GM13976 (cell line): ENCODE measurements at places on chromosomes 6 and 20.

- DNase-seq: no peak
Measured at GRCh38 chr20:5400164-5400762, 83.5 kb upstream of the PROKR2 start.

DNA sequence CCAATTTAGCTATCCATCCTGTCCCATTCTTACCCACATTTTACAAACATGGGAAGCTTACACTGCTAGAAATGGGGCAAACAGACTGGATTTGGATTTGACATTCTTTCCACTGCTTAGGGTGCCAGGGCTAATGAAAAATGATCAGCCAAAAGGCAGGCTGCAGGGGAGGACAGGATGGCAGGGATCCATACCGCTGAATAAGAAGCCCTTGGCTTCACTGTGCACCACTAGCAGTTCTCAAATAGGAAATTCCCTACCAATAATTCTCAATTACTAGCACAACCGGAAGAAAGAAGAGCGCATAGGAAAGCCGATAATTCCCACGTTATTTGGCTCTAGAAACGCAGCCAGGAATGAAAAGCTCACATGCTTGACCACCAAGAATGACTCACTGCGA is 73.1 kb downstream of the NDUFAF5 start:
- no peak for DNase-seq

- no peak for DNase-seq
Measured at GRCh38 chr6:29230666-29231065, 60.0 kb downstream of the OR2J2 start.

- DNase-seq: no peak
Measured at GRCh38 chr20:14925300-14925699, 587.9 kb upstream of the FLRT3 start.

DNA sequence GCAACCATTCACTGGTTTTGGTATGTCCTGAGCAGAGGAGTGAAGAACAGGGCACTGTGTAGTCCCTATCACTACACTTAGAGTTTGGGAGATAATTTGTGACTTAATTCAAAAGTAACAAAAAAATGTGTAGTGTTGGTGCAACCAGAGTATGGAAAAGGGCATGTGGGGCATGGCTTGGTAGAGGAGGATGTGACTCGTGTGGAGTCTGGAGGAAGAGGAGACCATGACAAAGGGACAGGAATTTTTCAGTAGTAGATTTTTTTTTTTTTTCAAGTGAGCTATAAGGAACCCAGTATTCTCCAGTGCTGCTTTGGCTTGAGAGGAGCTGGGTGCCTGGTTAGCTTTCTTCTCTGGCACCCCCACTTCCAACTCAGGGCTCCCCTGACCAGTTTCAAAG is 5.1 kb downstream of the MTRES1 start:
- no peak for DNase-seq

DNA sequence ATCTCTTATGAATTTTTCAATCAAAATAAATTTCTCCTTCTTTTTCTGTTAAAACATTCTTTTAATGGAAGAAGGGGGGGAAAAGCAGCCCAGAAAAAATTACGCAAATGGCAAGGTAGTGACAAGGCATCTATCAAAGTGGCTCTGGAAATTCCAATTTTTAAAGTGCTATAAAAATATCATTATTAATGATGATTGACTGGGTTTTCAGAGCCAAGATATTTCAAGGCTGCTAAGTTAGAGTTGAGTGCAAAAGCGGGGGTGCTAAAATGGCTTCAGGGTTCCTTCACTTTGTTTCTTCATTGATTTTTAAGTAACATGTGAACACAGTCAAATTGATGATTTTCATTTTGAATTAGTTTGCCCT is 171.6 kb upstream of the CITED2 start:
- DNase-seq: no peak

- DNase-seq: peak; percentile 37
Measured at GRCh38 chr6:99334526-99335127, 14.8 kb downstream of the FAXC start.

DNA sequence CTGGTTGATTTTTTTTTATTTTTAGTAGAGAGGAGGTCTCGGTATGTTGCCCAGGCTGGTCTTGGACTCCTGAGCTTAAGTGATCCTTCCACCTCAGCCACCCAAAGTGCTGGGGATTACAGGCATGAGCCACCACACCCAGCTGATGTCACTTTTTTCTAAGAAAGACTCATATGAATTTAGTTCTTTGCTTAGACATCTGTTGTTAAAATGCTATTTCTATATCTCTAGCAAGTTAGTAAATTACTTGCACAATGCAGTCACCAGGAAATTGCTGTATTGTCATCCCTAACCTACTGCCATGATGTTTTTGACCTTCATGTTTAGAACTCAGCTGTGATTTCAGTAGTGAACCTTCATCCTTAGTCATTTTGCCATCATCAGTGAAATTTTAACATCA is 5.7 kb downstream of the KDM1B start:
- no peak for DNase-seq

- DNase-seq: no peak
Measured at GRCh38 chr6:142045380-142046278, 87.1 kb upstream of the GJE1 start.

GRCh38 chr6:36123270-36124139 is 6.8 kb upstream of the MAPK13 start:
- DNase-seq: peak; percentile 80

DNA sequence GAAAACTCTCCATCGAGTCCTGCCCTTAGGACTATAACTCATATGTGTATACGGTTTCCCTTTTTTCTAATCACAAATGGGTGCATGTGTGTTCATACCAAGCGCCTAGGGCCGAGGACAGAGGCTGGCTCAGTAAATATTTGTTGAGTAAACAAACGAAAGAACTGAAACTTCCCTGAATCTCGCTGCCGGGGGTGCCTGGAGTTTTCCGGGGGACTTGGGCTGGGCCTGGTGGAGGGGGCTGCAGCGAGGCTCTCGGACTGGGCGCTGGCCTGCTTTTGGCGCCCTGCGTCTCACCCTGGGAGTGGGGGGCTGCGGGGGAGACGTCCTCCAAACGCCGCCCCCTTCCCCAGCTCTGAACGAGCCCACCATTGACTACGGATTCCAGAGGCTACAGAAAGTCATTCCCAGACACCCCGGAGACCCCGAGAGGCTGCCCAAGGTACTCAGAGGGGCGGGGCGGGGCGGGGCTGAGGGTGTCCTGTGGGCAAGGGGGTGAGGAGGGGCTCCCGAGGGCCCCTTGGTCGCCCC is 49.0 kb downstream of the CPXM1 start:
- no peak for DNase-seq

- DNase-seq: peak; percentile 45
Measured at GRCh38 chr6:117976030-117976651, 69.1 kb downstream of the SLC35F1 start.

DNA sequence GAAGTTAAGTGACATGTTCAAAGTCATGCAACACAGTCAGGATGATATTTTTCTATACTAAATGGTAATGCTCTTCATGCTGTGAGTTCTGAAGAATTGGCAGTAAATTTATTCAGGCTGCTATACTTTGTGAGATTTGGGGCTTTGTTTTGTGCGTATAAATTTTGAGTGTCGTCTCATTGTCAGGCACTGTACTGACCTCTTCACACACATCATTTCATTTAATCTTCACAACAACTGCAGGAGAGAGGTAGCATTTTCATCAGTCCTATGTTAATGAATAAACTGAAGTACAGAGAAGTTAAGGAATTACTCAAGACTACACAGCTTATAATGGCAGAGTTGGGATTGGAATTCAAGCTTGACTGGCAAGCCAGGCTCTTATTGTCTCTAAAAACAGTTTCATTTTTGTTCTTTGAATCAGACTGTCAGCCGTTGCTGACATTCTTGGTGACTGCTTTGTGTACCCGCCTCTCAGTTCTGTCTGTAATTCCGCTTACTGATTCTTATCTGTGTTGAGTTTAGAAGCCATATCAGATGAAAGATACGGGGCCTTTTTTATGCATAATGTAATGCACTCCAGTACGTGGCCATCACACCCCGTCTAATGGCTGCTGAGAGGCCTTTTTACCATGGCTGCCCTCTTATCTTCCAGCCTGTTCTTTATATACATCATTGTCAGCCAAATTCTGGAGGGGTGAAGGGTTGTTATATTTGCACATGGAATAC is 274.9 kb downstream of the UTRN start:
- no peak for DNase-seq

DNA sequence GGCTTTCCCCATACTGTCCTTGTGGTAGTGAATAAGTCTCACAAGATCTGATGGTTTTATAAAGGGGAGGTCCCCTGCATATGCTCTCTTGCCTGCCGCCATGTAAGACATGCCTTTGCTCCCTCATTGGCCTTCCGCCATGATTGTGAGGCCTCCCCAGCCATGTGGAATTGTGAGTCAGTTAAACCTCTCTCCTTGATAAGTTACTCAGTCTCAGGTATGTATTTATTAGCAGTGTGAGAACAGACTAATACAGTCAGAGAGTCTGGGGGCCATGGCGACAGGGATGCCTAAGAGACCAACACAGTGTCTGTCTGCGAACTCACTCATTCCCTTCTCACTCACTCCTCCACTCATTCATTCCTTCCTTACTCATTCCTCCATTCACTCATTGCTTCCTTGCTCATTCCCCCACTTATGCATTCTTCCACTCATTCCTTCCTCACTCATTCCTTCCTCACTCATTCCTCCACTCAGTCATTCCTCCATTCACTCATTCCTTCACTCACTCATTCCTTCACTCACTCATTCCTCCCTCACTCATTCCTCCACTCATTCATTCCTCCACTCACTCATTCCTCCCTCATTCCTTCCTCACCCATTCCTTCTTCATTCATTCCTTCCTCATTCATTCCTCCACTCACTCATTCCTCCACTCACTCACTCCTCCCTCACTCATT is 137.5 kb upstream of the AGPAT4 start:
- no peak for DNase-seq

- DNase-seq: no peak
Measured at GRCh38 chr20:24102290-24102689, 113.7 kb upstream of the GGTLC1 start.

- DNase-seq: no peak
Measured at GRCh38 chr20:31452575-31452974, 12.1 kb downstream of the DEFB123 start.

DNA sequence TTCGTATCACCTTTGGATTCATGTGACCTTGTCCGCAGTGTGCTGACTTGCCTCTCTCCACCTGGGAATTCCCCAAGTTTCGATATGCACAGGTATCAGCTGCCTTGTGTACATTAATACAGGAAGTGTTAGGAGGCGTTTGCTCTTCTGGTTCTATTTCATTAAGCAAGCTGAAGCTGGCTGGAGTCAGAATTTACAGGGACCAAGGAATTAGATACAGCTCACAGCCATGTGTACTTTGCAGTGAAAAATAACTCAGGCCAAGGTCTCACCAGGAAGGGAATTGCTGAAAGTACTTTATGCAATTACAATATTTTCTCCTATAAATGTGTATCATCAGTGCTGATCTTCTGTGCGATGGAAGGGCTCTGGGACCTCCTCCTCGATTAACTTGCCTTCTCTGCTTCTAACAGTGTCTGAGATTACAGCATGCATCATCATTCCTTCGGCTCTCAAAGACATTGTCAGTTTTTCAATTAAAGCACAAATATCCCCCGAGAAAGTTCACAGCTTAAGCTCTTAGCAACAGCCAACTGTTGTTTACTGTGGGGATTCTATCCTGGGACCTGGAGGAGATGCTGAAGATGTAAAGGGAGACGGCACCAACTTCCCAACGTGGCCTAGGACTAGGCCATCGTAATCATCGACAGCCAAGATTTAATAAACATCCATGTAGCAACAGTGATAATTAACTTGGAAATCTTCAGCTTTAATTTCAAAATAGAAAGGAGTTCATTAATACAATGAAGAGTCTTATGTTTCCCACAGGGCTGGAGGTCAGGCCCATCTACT is 13.8 kb upstream of the TIAM2 start:
- peak; percentile 53 for DNase-seq

DNA sequence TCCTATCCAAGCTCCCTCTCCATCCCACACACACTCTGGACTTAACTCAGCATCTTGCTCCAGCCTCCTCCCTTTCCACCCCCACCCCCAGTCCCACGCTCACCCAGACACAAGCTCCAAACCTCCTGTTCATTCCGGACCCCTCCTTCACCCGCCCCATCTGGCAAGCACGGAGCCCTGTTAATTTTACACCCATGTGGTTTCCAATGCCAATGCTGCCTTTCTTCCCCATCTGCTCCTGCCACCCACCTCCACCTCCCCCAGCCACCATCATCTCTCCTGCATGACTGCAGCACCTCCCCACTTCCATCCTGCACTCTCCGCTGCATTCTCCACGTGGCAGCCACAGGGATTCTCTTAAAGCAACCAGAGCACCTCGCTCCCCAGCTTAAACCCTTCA is 9.9 kb upstream of the CDK5RAP1 start:
- DNase-seq: no peak

DNA sequence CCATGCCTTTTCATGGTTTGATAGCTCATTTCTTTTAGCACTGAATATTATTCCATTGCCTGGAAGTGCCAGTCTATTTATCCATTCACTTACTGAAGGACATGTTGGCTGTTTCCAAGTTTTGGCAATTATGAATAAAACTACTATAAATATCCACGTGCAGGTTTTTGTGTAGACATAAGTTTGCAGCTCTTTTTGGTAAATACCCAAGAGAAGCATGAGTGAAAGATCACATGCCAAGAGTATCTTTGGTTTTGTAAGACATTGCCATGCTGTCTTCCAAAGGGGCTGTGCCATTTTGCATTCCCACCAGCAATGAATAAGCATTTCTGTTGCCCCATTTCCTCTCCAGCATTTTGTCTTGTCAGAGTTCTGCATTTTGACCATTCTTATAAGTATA is 120.9 kb downstream of the MANEA start:
- no peak for DNase-seq

DNA sequence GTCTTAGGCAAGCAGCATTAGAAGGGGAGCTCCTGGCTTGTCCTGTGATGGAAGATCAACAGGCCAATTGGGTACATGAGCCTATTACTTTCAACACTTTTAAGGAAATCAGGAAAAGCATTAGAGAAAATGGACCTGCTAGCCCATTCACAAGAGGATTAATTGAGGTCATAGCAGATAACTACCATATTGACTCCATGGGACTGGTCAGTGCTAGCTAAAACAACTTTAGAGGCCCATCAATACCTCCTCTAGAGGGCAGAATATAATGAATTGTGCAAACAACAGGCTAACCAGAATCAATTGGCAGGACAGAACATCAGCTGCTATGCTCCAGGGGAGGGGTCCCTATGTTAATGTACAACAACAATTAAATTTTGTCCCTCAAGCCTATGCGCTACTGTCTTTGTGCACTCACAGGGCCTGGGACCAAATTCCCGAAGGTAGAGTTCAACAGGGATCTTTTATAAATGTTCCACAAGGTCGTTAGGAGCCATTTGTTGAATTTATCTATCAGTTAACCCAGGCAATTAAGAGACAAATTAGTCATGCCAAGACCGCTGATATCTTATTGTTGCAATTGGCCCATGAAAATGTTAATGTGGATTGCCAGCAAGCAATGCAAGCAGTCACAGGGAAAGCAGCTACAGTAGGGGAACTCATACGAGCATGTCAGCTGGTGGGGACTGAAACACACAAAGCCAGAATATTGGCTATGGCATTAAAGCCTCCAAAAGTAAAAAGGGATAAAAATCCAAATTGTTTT is 106.6 kb upstream of the BTN3A2 start:
- no peak for DNase-seq

- DNase-seq: no peak
Measured at GRCh38 chr6:39280247-39280731, 33.9 kb downstream of the KCNK17 start.

- DNase-seq: no peak
Measured at GRCh38 chr20:59866338-59866737, 67.1 kb downstream of the SYCP2 start.

GRCh38 chr20:41540918-41541317 is 77.3 kb downstream of the CHD6 start:
- DNase-seq: no peak
